ENCODE measurements at places on chromosomes 5 and 9. TPM values are rescaled to one million over a fixed set of nuclear protein-coding genes. Genes with fewer than 3 reads are reported as not detected.

Gene SLCO4C1
- total RNA-seq = 3.9 TPM

Gene FYB1
- not detected for total RNA-seq

Gene RABEPK
- 27.5 TPM for total RNA-seq

Gene IFNA21
- total RNA-seq = not detected

Gene NXNL2
- not detected for total RNA-seq

Gene GPR150
- total RNA-seq = not detected

Gene IL13
- total RNA-seq = not detected

Gene RXRA
- total RNA-seq = 40.0 TPM

Gene CARTPT
- not detected for total RNA-seq

Gene OR13D1
- total RNA-seq = not detected

Gene FOXD1
- 0.28 TPM for total RNA-seq
